ENCODE measurements at places on chromosomes 12 and 14.

DNA sequence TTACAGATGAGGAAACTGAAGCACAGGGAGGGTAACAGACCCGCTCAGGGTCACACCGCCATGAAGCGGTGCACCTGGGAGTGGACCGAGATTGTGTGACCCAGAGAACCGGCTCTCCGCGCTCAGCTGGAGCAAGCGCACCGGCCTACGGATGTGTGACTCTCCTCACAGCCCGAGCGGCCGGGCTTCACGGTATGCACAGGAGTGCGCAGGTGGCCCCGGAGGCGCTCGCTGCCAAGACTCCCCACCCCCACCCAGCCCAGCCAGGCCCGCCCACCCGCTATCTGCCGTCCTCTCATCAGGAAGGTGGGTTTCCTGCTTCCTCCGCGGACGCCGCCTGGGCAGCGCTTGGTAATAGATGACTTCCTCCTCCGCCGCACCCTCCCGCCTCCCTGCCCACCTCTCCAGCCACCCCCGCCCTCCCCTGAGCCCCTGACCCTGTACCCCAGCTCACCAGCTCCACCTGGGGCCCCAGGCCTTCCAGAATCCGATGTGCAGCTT, 110.7 kb downstream of the NCOR2 start:
- DNase-seq: no peak

DNA sequence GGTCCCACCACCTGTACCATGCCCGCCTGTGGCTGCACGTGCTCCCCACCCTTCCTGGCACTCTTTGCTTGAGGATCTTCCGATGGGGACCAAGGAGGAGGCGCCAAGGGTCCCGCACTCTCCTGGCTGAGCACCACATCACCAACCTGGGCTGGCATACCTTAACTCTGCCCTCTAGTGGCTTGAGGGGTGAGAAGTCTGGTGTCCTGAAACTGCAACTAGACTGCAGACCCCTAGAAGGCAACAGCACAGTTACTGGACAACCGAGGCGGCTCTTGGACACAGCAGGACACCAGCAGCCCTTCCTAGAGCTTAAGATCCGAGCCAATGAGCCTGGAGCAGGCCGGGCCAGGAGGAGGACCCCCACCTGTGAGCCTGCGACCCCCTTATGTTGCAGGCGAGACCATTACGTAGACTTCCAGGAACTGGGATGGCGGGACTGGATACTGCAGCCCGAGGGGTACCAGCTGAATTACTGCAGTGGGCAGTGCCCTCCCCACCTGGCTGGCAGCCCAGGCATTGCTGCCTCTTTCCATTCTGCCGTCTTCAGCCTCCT, 1.1 kb downstream of the INHBE start:
- no peak for DNase-seq

GRCh38 chr12:94148739-94149118, 352 bp downstream of the PLXNC1 start:
- no peak for DNase-seq

GRCh38 chr12:46555406-46555852, 182.9 kb upstream of the SLC38A2 start:
- DNase-seq: no peak

Measured in stimulated activated CD8-positive, alpha-beta memory T cell treated with anti-CD3 and anti-CD28 coated beads, Interleukin-4, amount 100 ng/mL, for 1 hour (primary cell).